ENCODE measurements at places on chromosomes 2 and 18. TPM values are rescaled to one million over a fixed set of nuclear protein-coding genes. Genes with fewer than 3 reads are reported as not detected.

DNA sequence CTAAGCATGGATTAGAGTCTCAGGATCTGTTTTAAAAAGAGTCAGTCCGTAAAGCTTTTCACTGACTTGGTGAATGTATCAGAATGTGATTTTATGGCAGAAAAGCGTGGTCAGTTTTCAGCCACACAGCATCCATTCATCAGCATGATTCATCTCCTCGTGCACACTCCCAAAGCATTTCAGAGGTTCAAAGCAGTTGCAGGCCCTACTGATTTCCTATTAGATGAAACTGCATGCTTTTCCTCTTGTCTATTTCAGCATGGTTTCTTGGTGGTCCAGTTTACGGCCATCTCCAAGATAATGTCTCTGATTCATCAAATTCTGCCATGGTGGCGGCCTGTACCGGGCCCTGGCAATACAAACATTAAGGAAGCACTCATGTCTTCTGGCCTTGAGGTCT, 4.8 kb upstream of the PARD6G start:
- H3K27me3 ChIP-seq, result no peaks in the 10 kb centered on the region
- H3K36me3 ChIP-seq, result no peaks in the 10 kb centered on the region
- H3K4me3 ChIP-seq, result no peak overlapping the region

GRCh38 chr2:3254442-3254941, 123.1 kb downstream of the EIPR1 start:
- H3K4me1 ChIP-seq, result no peaks in the 10 kb centered on the region
- no peaks in the 10 kb centered on the region for H3K36me3 ChIP-seq
- H3K4me3 ChIP-seq, result no peak overlapping the region
- H3K27ac ChIP-seq, result no peak overlapping the region
- DNase-seq, result no peak
- no peaks in the 10 kb centered on the region for H3K27me3 ChIP-seq

GRCh38 chr2:172412984-172413492, 14.3 kb upstream of the ITGA6 start:
- H3K4me1 ChIP-seq, result no peaks in the 10 kb centered on the region
- no peaks in the 10 kb centered on the region for H3K27me3 ChIP-seq
- no peak overlapping the region for H3K4me3 ChIP-seq
- no peak overlapping the region for H3K27ac ChIP-seq

DNA sequence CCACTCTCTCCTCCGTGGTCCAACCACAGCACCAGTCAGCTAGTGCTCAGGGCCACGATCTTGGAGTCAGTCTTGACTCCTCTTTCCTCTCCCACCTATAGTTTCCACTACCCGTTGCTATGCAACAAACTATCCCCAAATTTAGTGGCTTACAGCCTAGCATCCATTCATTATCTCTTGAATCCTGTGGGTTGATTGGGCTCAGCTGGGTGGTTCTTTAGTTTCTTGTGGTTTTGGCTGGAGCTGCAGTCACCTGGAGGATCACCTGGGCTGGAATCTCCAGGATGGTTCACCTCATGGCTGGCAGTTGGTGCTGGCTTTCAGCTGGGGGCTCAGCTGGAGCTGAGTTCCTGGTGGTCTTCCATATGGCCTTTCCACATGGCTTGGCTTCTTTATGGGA, 149.9 kb downstream of the ASB1 start:
- H3K27ac ChIP-seq, result no peak overlapping the region
- H3K4me1 ChIP-seq, result no peaks in the 10 kb centered on the region
- H3K4me3 ChIP-seq, result no peak overlapping the region
- DNase-seq, result no peak

DNA sequence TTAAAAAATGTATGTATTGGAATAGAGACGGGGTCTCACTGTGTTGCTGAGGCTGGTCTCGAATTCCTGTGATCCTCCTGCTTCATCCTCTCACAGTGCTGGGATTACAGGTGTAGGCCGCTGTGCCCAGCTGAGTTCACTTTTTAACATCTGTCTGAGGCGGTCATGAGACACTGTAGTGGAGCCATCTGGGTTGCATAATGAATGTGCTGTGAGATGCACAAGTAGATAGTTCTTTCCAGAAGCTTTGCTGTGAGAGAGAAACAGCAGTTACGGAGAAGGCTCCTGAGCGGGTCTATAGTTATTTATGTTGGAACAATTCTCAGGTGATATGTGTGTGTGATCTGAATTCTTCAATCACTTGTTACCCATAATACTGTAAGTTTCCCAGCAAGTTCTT, 3.1 kb downstream of the RMC1 start:
- no peak overlapping the region for H3K4me3 ChIP-seq
- no peak overlapping the region for H3K27ac ChIP-seq
- H3K4me1 ChIP-seq, result peaks cover 6% of the 10 kb centered on the region
- no peaks in the 10 kb centered on the region for H3K27me3 ChIP-seq
- H3K36me3 ChIP-seq, result peaks cover 39% of the 10 kb centered on the region

- no peaks in the 10 kb centered on the region for H3K27me3 ChIP-seq
- no peaks in the 10 kb centered on the region for H3K36me3 ChIP-seq
- no peak overlapping the region for H3K27ac ChIP-seq
- H3K4me1 ChIP-seq, result peaks cover 57% of the 10 kb centered on the region
Observed at GRCh38 chr2:101775636-101776035, 78.1 kb downstream of the MAP4K4 start.

DNA sequence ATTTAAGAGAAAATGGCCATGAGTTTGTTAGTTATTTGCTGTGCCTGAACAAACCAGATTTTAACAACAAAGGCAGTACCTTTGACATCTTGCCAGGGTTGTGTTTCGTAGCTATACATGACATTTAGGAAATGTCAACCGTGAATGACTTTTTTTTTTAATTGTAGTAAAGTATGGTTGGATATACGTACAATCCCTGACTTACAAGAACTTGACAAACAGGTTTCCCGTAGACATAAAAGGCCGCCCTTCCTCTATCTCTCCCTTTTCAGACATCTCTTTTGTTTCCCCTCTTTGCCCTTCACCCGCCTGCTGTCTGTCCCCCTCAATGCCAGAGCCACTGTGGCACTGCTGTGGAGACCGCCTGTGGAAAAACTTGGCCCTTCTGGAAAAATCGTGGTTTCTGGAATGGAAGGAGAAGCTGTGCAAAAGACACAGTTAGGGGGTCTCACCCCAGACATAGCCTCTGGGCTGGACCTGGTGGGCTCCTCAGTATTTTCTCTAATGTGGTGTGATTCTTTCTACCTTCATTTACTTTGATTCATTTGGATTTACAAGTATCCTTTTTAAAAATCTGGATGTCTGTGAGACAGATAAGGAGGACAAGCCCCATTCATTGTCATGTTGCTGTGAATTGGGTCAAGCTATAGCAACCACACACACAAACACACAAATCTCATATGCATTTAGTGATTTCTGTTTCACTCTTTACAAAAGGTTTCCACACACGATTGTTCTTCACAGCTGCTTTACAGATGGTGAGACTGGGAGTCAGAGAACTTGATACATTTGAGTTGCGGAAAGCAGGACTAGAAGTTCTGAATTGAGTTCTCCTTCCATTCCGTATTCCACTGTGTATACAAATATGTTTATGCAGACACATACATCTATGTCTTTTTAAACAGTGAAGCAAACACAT, 48.6 kb downstream of the SPATS2L start:
- no peak for DNase-seq
- H3K27me3 ChIP-seq, result no peaks in the 10 kb centered on the region
- no peaks in the 10 kb centered on the region for H3K36me3 ChIP-seq
- H3K27ac ChIP-seq, result no peak overlapping the region
- no peak overlapping the region for H3K4me3 ChIP-seq

DNA sequence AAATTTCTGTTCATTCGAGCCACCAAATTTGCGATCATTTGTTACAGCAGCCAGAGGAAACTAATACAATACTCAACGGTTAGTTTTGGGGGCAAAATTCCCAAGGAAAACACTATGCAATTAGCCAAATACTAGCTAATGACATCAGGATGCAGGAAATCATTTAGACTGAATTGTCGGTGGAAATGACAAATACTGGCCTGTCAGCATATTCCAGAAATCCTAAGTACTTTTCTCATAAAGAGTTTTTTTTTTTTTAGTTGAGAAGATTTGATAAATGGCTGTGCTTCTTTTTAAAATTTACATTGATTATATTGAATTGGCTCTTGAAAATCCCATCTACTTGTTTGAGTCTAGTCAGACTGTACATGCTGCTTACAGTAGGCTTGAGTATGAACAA, 410.1 kb downstream of the SUCLG1 start:
- no peaks in the 10 kb centered on the region for H3K4me1 ChIP-seq
- no peaks in the 10 kb centered on the region for H3K36me3 ChIP-seq
- no peak overlapping the region for H3K27ac ChIP-seq
- no peak for DNase-seq

DNA sequence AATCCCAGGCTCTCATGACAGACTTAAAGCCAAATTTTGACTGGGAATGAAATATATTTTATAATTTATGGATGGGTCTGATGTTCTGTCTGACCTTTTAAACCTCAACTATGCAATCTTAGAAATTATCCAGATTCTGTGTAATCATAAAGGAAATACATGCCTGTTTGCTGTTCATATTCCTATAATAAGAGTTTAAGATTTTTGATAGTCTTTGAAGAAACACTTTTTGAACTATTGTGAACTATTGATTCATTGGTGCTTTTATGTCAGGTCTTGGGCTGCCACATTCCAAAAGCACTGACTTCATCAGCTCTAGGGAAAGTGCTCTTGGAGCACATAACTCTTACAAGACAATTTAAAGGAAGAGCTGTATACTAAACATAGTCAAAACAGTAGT, 64.2 kb downstream of the CCDC150 start:
- no peak for DNase-seq
- H3K27me3 ChIP-seq, result no peaks in the 10 kb centered on the region
- H3K36me3 ChIP-seq, result no peaks in the 10 kb centered on the region
- no peak overlapping the region for H3K27ac ChIP-seq

DNA sequence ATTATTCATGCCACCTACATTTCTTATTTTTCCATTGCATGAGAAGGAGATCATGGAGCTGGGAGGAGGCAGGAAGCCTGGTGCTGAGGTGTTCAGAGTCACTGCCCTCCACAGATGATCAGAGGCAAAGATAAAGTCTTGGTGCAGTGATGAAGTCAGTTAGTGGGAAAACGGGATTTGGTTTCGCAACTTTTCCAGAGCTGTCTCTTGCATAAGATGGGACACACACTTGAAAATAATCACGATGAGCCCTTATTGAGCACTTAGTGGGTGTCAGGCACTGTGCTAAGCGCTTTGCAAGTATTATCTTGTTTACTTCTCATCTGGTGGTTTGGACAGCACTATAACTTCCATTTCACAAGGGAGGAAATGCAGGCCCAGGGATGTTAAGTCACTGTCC, 222.1 kb upstream of the SMAD2 start:
- H3K27ac ChIP-seq, result no peak overlapping the region
- H3K4me1 ChIP-seq, result no peaks in the 10 kb centered on the region
- DNase-seq, result no peak
- no peak overlapping the region for H3K4me3 ChIP-seq
- peaks cover 12% of the 10 kb centered on the region for H3K27me3 ChIP-seq
- no peaks in the 10 kb centered on the region for H3K36me3 ChIP-seq

- peaks cover 21% of the 10 kb centered on the region for H3K4me1 ChIP-seq
- DNase-seq, result no peak
- no peaks in the 10 kb centered on the region for H3K36me3 ChIP-seq
- H3K27ac ChIP-seq, result no peak overlapping the region
- H3K27me3 ChIP-seq, result no peaks in the 10 kb centered on the region
Observed at GRCh38 chr2:1995987-1996386, 251.7 kb upstream of the PXDN start.

- H3K27ac ChIP-seq, result no peak overlapping the region
- H3K27me3 ChIP-seq, result no peaks in the 10 kb centered on the region
- H3K4me1 ChIP-seq, result no peaks in the 10 kb centered on the region
- H3K36me3 ChIP-seq, result no peaks in the 10 kb centered on the region
- DNase-seq, result no peak
Observed at GRCh38 chr2:82278416-82278815, 1973.9 kb upstream of the LRRTM1 start.

DNA sequence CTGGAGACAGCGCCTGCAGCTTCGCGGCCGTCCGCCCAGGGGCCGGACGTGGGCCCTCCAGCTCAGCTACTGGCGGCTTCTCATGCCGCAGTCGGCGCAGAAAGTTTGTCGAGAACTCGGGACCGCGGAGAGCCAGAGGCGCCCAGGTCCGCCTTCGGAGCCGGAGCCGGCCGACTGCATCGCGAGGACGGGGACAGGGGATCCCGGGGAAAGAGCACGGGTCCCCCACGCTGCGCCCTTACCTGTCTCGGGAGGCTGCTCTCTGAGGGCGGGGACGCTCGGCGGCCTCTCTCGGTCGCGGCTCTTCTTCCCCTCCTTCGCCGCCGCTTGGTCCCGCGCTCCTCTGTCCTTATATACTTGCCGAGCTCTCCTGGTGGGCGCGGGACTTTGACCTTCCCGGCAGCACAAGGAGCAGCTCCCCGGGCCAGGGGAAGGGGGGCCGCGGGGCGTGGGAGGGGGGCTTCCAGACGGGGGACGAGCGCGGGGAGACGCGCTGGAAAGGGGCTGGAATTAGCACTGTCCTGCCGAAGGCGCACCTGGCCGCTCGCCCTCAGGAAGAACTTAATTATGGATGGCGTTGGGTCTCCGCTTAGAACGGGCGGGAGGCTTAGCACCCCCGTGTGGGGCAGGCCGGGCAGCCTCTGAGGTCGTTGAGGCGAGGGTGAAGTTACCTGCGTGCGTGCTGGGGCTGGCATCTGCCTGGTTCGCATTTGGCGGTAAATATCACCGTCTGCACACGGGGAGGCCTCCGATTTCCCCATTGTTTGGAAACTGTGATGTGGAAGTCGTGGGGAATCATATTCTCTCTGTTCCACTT, at the start of gene POMC:
Gene POMC, minus strand, starts transcription at position 325 of the 817 bp plus-strand sequence. CDS start 3,808 bp downstream, outside the sequence.
- peak; percentile 14 for DNase-seq
- H3K27me3 ChIP-seq, result peaks cover 17% of the 10 kb centered on the region
- no peak within 1 kb of the TSS for H3K27ac ChIP-seq

- no peaks in the 10 kb centered on the region for H3K4me1 ChIP-seq
- no peaks in the 10 kb centered on the region for H3K36me3 ChIP-seq
- H3K27me3 ChIP-seq, result no peaks in the 10 kb centered on the region
- no peak overlapping the region for H3K4me3 ChIP-seq
Observed at GRCh38 chr2:191226196-191226595, 19.0 kb upstream of the MYO1B start.

The CFAP65 gene
- not detected for total RNA-seq

The CCDC85A gene
- not detected for total RNA-seq

The ITGB6 gene
- total RNA-seq, result not detected

The EEF1B2 gene
- total RNA-seq, result 910 TPM

The COL3A1 gene
- total RNA-seq, result not detected

The SKOR2 gene
- not detected for total RNA-seq

The B3GNT7 gene
- total RNA-seq, result 0.30 TPM

The MYO5B gene
- 0.72 TPM for total RNA-seq

The REG1B gene
- not detected for total RNA-seq

The ALKAL2 gene
- not detected for total RNA-seq

The FAM237A gene
- total RNA-seq, result not detected

The DSG1 gene
- total RNA-seq, result not detected

The NEUROD1 gene
- total RNA-seq, result not detected

Data from T-cell (primary cell).